ENCODE measurements at places on chromosomes 3 and 15. TPM values are rescaled to one million over a fixed set of nuclear protein-coding genes. Genes with fewer than 3 reads are reported as not detected.
A peak's percentile ranks its signal among the peaks of the same experiment; 100 is the strongest.

Gene MNS1
- total RNA-seq = 1.7 TPM

Gene ECE2
- total RNA-seq = not detected

Gene SPTBN5
- 0.10 TPM for total RNA-seq

GRCh38 chr3:46935168-46935858, 41.2 kb downstream of the CCDC12 start:
- peak; percentile 48 for DNase-seq

- DNase-seq = no peak
These were observed 17.7 kb upstream of the GK5 start for GRCh38 chr3:142243134-142243533.

- DNase-seq = no peak
These were observed 45.2 kb upstream of the UMPS start for GRCh38 chr3:124685067-124685466.

Data from NCI-H460 (cell line).